ENCODE measurements at places on chromosomes 13 and 19. TPM values are rescaled to one million over a fixed set of nuclear protein-coding genes. Genes with fewer than 3 reads are reported as not detected.

The STOML3 gene
- not detected for total RNA-seq

The CTXN1 gene
- 1.3 TPM for total RNA-seq

The NXNL1 gene
- 0.41 TPM for total RNA-seq

DNA sequence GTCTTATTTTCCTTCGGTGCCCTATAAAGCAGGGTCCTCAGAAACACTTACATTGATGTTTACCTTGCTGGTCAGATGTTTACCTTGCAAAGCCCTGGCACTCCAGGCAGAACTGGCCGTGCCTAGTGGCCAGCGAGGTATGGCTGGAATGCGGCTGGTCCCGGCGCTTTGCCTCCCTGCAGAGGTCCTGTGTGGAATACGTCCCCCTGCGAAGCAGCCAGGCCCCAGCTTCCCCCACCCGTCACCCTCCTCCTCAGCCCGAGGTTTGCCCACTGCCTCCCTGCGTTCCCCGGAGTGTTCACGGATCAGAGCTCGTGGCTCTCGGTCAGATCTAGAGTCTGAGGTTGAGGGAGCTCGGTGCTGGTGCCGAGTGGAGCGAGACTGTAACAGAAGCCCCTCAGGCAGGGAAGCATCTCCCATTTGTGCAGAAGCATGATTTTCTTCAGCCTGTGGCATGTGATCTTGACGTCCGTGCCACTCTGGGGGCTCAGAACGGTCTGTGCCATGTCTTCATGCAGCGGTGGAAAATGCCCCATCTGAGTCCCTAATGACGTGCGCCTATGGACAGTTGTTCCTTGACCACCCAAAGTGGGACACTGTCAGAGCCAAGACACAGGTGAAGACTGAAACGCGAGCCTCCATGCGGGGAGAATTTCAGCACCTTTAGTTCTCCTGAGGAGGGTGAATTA is 54.8 kb upstream of the SOX1 start:
- H3K4me3 ChIP-seq: no peak overlapping the region
- no peaks in the 10 kb centered on the region for H3K27me3 ChIP-seq
- H3K4me1 ChIP-seq: no peaks in the 10 kb centered on the region
- H3K27ac ChIP-seq: no peak overlapping the region
- H3K36me3 ChIP-seq: no peaks in the 10 kb centered on the region

GRCh38 chr13:49649963-49650312 is 21.6 kb downstream of the ARL11 start:
- H3K36me3 ChIP-seq: no peaks in the 10 kb centered on the region
- no peak overlapping the region for H3K4me3 ChIP-seq
- H3K27me3 ChIP-seq: no peaks in the 10 kb centered on the region
- no peak for DNase-seq
- no peak overlapping the region for H3K27ac ChIP-seq

DNA sequence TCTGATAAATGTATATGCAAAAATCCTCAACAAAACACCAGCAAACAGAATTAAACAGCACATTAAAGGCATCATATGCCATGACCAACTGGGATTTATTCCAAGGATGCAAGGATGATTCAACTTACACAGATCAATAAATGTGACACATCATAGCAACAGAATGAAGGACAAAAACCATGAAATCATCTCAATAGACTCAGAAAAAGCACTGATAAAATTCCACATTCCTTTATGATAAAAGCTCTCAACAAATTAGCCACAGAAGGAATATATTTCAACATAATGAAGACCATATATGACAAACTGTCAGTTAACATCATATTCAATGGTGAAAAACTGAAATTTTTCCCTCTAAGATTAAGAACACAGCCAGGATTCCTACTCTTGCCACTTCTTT is 691.6 kb downstream of the DIAPH3 start:
- no peaks in the 10 kb centered on the region for H3K4me1 ChIP-seq
- DNase-seq: no peak
- H3K27me3 ChIP-seq: no peaks in the 10 kb centered on the region
- no peak overlapping the region for H3K27ac ChIP-seq
- H3K36me3 ChIP-seq: no peaks in the 10 kb centered on the region

The FBN3 gene
- not detected for total RNA-seq

- DNase-seq: no peak
- no peak overlapping the region for H3K4me3 ChIP-seq
- H3K36me3 ChIP-seq: no peaks in the 10 kb centered on the region
- no peaks in the 10 kb centered on the region for H3K27me3 ChIP-seq
- H3K27ac ChIP-seq: no peak overlapping the region
- no peaks in the 10 kb centered on the region for H3K4me1 ChIP-seq
Measured at GRCh38 chr13:111667757-111668156, 347.3 kb downstream of the TEX29 start.

DNA sequence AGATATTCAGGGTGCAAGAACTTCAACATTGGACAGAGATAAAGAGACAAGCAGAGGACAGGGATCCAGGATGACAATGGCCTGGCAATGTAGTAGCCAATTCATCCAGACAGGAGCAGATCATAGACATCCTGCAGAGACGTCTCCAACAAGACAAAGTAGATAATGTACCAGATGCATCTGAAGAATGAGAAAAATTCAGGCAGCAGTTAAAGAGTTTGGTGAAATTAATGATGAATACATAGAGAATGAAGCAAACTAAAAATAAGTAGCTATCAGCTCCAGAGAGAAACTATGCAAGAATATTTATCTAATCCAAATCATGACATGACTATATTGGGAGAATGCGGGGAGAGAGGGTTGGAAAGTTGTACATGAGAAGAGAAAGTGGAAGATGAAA is 278.4 kb upstream of the DACH1 start:
- H3K36me3 ChIP-seq: no peaks in the 10 kb centered on the region
- no peak for DNase-seq
- peaks cover 3% of the 10 kb centered on the region for H3K4me1 ChIP-seq
- H3K27me3 ChIP-seq: no peaks in the 10 kb centered on the region
- no peak overlapping the region for H3K27ac ChIP-seq

GRCh38 chr13:26445092-26445491 is 112.4 kb upstream of the WASF3 start:
- H3K36me3 ChIP-seq: no peaks in the 10 kb centered on the region
- H3K4me1 ChIP-seq: no peaks in the 10 kb centered on the region
- no peak for DNase-seq
- no peak overlapping the region for H3K27ac ChIP-seq
- no peak overlapping the region for H3K4me3 ChIP-seq
- H3K27me3 ChIP-seq: no peaks in the 10 kb centered on the region

GRCh38 chr19:48175578-48175977 is 5.1 kb downstream of the ZSWIM9 start:
- no peaks in the 10 kb centered on the region for H3K27me3 ChIP-seq
- DNase-seq: no peak
- no peak overlapping the region for H3K4me3 ChIP-seq
- H3K36me3 ChIP-seq: no peaks in the 10 kb centered on the region
- H3K4me1 ChIP-seq: peaks cover 4% of the 10 kb centered on the region
- H3K27ac ChIP-seq: no peak overlapping the region

DNA sequence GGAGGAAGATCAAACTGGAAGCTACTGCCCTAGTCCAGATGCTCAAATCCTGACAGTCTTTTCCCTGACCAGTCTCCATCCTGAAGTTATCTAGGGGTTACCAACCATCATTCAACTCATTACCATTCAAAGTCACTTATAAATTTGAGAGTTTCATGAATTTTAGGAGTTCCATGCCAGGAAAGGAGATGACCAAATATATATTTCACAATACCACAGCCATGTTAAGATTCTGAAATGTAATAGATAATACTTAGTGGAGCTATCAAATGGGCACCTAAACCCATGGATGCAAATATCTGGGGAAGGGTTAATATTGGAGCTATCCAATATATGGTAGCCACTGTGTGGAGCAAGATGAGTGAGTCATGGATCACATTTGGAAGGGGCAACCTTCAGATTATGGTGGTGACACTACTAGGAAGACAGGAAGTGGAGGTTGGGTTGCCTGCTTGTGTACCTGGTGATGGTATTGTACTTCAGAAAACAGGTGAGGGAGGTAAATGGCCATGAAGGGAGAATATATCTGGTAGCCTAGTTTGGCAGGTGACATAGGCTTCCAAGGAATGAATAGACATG is 18.7 kb downstream of the ZNF586 start:
- H3K36me3 ChIP-seq: no peaks in the 10 kb centered on the region
- DNase-seq: no peak

GRCh38 chr13:79285159-79285558 is 120.9 kb downstream of the RBM26 start:
- H3K4me1 ChIP-seq: no peaks in the 10 kb centered on the region
- H3K4me3 ChIP-seq: no peak overlapping the region

GRCh38 chr19:28715157-28715556 is 497.8 kb downstream of the UQCRFS1 start:
- DNase-seq: no peak
- no peaks in the 10 kb centered on the region for H3K27me3 ChIP-seq
- no peaks in the 10 kb centered on the region for H3K4me1 ChIP-seq
- H3K4me3 ChIP-seq: no peak overlapping the region
- H3K36me3 ChIP-seq: no peaks in the 10 kb centered on the region
- H3K27ac ChIP-seq: no peak overlapping the region

DNA sequence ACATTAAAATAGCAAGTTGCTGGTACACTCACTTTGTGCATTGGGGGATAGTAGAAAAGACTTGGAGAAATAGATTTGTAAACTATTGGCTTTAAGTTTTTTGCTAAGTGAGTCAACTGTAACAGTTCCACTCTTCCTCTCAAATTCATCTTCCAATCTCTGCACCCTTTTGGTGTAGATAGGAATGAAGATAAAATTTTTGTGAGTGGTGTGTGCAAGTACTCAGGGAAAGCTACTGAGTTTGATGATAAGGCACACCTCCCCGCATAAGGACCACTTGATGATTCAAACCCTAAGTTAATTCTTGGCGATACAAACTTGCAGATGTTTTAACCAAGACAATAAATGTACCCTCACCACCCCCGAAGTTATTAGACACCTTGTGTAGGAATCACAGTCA is 168.3 kb upstream of the SLITRK1 start:
- no peak overlapping the region for H3K4me3 ChIP-seq
- no peak overlapping the region for H3K27ac ChIP-seq
- no peaks in the 10 kb centered on the region for H3K4me1 ChIP-seq
- no peaks in the 10 kb centered on the region for H3K36me3 ChIP-seq
- no peaks in the 10 kb centered on the region for H3K27me3 ChIP-seq

GRCh38 chr13:113022745-113023574 is 53.9 kb downstream of the MCF2L start:
- no peak overlapping the region for H3K27ac ChIP-seq
- H3K27me3 ChIP-seq: no peaks in the 10 kb centered on the region
- no peak overlapping the region for H3K4me3 ChIP-seq
- no peaks in the 10 kb centered on the region for H3K4me1 ChIP-seq
- DNase-seq: no peak

The IGFLR1 gene
- 35.3 TPM for total RNA-seq

The PTPRS gene
- total RNA-seq: 180 TPM

The LAMP1 gene
- 70.5 TPM for total RNA-seq

DNA sequence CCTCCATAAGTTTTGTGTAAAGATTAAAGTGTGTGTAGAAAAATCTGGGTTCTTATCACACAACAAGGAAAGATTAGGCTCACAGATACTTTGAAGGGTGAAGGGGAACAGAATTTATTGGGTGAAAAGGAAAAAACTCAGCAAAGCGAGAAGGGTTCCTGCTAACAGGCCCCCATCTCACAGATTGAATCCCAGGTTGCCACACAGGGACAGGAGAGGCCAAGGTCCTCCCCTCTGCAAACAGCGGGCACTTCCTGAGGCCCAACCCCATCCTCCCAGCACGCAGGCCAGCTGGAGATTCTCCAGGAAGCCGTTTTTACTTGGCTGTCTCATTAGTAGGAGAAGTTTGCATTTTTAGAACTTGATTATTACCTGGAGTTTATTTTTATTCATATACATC is 15.2 kb upstream of the ERCC5 start:
- no peak overlapping the region for H3K4me3 ChIP-seq

The SERP2 gene
- 2.6 TPM for total RNA-seq

DNA sequence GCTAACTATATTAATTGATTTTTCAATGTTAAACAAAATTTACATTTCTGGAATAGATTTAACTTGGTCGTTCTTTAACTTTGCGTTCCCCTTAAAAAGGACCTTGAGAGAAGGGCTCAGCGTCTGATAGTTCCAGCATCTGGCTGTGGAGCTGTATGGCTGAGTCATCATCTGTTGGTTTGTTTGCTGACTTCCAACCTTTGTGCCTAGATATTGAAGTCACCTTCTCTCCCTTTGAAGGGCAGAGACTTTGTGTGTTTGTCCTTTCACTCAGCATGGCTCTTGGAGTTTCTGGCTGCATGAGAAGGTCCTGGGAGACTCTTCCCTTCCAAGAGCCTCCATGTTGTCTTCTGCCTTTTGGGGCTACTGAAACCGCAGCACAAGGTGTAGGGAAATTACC is 16.6 kb upstream of the IRS2 start:
- no peak overlapping the region for H3K27ac ChIP-seq
- H3K36me3 ChIP-seq: no peaks in the 10 kb centered on the region
- DNase-seq: peak; percentile 35
- H3K27me3 ChIP-seq: no peaks in the 10 kb centered on the region
- no peaks in the 10 kb centered on the region for H3K4me1 ChIP-seq

GRCh38 chr19:41352609-41353465 is 885 bp downstream of the TGFB1 start:
- DNase-seq: peak; percentile 64
- peak overlapping the region; percentile 57 for H3K27ac ChIP-seq
- peaks cover 4% of the 10 kb centered on the region for H3K36me3 ChIP-seq

DNA sequence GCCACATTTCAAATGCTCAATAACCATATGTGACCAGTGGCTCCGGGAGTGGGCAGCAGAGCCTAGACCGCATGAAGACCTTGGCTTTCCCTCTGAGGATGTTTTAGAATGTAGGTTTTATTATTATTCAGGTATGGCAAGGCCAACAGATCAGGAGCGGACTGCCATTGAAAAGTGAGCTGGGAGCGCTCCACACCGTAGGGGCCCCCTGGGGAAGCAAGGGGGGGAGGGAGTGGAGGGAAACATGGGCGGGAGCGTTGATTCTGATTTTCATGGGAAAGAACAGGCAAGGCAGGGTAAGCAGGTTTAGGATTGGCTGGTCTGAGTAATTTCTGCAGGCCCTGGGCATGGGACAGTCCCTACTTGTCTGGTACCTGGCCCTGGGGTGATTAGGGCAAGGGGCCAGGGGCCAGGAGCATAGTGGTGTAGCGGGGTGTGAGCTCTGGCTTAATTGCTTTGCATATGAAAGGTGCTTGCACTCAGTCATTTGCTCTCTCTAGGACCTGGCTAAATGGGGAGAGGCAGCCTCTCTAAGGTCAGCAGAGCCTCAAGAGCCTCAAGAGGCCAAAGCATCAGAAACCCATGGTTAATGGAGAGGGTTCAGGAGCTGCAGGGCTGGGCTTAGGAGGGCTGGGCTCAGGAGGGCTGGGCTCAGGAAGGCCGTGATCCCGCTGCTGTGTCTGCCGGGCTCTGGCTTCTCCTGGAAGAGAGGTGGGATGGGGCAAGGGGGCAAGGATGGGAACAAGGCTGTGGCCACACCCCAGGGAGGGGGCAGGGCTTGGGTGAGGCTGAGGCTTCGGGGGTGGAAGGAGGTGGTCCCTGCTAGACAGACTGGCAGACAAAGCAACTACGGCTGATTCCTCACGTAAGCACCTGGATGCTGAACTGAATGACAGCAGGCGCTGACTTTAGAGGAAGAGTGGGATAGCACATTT is 82.0 kb upstream of the WASF3 start:
- H3K4me1 ChIP-seq: no peaks in the 10 kb centered on the region
- H3K27ac ChIP-seq: peak overlapping the region; percentile 8
- no peak overlapping the region for H3K4me3 ChIP-seq

All from adrenal gland (tissue), 19 donors.